ENCODE measurements at places on chromosomes 6 and 20.
A peak's percentile ranks its signal among the peaks of the same experiment; 100 is the strongest.

- no peak for DNase-seq
These were observed 14.5 kb downstream of the THBS2 start for GRCh38 chr6:169239181-169239580.

GRCh38 chr20:3710703-3711483, 1.5 kb downstream of the SIGLEC1 start:
- peak; percentile 55 for DNase-seq

DNA sequence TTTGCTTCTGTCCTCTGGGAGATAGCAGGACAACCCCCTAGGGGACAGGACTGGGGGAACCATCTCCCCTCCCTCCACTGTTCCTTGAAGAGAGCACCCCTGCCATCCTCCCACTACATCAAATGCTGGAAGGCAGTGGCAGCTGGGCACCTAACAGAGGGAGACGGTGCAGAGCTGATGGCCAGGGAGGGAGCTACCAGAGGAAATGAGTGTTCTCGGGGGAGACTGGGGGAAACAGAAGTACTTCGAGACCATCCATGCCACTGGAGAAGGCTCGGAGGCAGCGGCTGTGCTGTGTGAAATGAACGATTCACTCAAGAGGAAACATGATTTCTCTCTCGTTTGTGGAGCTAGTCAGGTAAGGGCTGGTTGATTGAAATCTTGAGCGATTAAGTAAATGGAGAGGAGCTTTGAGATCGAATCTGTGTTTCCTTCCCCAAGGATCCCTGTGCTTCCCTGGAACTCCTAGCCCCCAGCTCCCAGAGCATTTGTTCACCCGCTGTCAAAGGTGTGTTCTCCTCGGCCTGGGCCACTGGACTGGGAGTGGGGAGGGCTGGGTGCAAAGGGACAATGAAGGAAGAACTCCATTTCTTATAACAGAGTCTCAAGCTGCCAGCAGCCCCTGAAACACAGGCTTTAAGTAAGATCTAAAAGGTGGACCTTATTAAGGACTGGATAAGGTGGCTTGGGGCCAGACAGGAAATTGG, 261.3 kb upstream of the MOCS1 start:
- DNase-seq = no peak

DNA sequence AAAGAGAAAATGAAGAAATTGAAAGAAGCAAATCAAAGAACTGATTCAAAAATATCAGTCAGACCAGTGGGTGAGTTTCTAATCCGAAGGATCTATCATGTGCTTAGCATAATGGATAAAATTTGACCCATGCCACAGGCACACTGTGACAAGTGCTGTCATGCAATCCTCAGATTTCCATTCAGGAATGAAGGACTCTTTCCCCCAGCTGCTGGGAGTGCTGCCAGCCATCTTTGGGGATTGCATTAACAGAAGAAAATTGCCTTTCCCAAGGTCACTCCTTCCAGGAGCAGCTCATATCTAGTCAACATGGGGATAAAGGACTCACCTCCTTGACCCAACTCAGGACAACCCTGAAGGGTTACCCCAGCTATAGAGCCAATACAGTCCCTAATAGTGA, 316.7 kb upstream of the TBX18 start:
- DNase-seq = no peak

All from right lung (tissue), 10 donors.